Renal cortical epithelial cell (primary cell): ENCODE measurements at places on chromosomes 1 and 21.

DNA sequence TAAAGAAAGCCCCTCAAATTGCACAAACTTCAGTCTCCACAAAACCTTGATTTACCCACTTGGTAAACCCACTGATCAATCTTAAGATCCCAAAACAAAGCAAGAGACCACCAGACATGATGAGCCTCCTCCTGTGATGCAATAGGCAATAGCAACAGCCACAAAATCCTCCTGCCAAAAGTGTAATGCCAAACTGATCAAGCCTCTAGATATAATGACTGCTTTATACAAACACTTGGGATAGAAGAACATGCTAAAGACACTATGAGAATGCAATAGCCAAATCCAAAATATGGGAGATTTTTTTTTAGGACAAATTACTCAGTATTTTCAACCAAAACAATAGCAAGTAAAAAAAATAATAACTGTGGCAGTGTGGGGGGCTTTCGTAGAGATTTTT, 64.9 kb upstream of the PTGFRN start:
- DNase-seq = no peak

DNA sequence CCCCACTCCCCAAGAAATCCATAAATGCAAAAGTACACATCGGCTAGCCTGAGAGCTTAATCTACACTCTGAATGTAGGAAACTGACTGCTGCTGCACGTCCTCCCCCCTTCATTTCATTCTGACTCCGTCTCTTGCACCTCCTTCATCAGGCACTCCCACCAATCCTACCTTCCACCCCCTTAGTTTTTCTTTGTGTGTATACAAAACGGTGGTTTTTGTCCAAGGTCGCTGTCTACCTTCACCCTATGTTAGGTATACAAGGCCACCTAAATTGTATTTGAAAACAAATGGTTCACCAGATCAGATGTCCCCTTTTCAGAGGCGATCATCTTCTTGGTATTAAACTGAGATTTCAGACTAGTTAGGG, 1.9 kb downstream of the WDR26 start:
- DNase-seq = no peak

GRCh38 chr1:81804312-81804711, 3.6 kb downstream of the ADGRL2 start:
- DNase-seq = no peak

GRCh38 chr1:204441558-204441957, 29.9 kb upstream of the PPP1R15B start:
- DNase-seq = no peak

- no peak for DNase-seq
These were observed 8.4 kb upstream of the NBPF11 start for GRCh38 chr1:148160343-148161052.

DNA sequence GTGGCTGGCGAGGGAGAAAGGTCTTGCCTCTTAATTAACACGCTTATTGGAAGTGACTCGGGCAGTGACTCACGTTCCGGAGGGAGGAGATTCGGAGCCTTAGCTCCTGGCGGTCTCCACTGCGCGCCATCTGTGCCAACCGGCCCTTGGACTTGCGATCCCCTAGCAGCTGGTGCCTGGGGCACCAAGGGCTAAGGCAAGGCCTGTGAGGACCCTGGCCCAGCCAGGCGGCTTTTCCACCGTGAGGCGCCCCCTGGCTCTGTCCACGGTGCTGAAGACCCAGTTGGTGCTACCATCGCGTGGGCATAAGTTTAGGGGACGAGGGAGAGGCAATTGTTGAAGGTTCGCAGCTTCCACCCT, 1.3 kb upstream of the SYT6 start:
- peak; percentile 9 for DNase-seq

GRCh38 chr1:25477448-25478034, 46.8 kb downstream of the MACO1 start:
- DNase-seq = peak; percentile 61

DNA sequence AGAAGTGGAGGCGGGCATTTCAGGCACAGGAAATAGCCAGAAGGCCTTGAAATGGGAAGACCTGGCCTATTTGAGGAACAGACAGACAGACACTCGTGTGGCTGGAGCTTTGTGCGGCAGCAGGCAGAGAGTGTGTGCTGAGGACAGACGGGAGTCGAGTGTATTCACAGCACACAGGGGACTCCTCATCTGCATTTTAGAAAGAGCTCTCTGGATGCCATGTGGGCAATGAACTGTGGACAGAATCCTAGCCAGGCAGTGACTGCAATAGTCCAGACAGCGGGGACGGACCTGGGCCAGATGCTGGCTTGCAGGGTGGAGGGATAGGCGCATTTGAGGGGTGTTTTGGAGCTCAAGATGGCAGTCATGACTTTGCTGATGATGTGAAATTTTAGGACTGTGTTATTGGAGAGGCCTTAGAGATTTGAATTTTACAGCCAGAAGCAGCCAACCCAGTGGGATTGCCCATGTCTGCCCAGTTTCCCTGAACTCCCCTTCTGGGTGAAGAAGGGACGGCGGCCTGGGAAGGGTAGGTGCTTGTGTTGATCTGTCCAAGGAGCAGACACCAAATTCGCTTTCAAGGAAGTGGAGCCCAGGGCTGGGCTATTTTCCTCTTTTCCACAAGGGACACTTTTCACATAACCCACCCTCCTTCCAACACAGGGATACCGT, 43.7 kb downstream of the CHAF1B start:
- peak; percentile 90 for DNase-seq

DNA sequence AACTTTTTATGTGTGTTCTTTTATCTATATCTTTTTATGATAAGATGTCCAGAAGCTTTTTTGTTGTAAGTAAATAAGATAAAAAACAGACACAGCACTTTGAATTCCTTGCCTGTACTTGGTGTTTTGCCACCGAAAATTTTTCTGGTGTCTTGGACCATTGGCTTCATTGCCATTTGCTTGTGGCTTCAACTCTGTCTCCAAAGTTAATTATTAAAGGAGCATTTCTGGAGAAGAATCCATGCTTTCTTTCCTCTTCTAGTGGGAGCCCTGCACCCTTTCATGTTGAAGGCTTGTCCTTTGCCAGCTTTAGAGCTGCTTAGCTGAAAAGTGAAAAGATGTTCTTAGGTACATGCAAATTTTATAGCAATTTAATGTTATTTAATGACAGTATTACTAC, 112.2 kb downstream of the DYRK1A start:
- peak; percentile 87 for DNase-seq

GRCh38 chr1:29478151-29478791, 241.9 kb downstream of the PTPRU start:
- DNase-seq = no peak

DNA sequence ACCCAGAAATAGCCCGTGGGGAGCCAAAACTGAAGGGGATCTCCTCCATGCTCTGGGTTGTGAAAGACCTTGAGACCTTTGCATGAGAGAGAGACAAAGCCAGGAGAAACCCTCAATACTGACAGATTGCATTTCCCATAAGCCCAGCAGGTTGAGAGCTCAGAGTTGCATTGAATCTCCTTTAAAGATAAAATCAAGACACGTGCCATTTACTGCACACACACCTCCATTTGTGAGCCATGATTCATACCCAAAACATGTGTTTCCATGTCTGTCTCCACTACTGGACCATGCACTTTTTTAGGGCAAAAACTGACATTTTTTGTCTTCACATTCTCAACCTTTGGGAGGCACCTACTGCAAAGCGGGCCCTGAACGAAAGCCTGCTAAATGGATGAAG, 144.0 kb upstream of the NRIP1 start:
- DNase-seq = peak; percentile 21

DNA sequence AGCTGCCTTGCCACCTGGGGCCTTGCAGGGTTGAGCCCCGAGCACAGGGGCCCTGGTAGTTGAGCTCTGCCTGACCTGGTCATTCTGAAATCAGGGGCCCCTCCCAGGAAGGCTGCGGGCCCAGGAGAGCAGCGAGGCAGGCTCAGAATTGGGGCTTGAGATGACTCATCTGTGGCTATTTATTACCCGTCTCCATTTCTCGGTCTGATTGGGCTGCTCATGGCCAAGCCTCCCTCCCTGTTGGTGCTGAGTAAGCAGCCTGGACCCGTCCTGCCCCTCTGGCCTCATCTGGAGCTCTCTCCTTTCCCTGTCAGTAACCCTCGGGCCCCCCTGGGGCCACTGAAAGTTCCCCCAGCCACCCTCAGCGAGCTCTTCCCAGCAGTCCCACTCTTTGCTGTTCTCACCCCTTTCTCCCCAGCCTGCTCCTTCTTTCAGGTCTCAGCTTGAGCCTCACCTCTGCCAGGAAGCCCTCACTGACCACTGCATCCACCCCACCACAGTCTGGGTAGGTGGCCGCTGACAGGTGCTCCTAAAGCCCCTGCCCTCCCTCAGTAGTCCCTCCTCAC, 11.0 kb upstream of the TNFRSF8 start:
- peak; percentile 86 for DNase-seq

DNA sequence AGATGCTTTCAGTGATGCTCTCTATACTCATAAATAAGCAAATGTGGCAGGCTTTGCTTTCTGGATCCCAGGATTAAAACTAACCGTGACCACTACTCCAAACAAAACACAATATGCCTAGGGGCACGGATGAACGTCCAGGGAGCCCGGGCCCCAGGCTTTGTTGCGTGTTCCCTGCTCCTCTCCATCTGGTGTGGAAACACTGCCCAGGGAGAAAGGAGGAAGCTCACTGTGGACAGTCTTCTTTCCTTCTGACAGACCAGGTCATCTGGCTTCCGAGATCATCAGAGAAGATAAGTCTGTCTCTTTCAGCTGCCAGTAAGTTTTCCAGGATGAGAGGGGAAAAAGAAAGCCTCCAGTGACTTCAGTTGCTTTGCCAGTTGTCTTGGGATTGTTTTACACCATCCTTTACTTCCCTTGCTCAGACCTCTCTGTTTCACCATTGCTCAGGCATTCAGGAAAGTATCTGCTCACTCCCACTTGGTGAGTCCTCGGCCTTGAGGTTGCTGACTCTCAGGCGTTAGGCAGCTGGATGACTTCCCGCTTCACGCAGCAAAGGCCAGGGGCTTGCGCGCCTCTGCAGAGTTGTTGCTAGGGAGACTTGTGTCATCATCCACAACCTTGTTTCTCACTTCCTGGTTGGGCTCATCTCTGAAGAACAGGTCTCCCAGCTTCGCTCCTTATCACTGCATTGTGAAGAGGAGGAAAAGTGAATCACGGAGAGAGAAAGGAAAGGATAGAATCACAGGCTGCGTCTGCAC, 20.6 kb upstream of the PGD start:
- no peak for DNase-seq

- no peak for DNase-seq
These were observed 2.3 kb upstream of the SCYL3 start for GRCh38 chr1:169896013-169896412.

DNA sequence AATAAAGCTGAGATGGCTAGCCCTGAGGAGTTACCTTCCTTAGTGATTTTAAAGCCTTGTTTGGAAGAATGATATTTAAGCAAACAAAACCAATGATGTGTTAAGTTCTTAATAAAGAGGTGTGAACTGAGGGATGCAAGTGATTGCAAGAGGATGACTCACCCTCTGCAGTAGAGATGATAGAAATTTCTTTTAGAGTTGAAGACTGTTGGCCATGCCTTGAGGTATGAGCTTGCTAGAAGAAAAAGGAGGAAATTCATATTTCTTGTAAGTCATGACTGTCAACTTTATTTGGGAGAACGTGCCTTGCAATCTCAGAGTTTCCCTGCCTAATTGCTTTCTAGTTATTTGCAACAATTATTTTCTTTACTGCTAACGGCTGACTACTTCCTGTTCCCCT, 94.7 kb downstream of the PLA2G4A start:
- DNase-seq = peak; percentile 58

DNA sequence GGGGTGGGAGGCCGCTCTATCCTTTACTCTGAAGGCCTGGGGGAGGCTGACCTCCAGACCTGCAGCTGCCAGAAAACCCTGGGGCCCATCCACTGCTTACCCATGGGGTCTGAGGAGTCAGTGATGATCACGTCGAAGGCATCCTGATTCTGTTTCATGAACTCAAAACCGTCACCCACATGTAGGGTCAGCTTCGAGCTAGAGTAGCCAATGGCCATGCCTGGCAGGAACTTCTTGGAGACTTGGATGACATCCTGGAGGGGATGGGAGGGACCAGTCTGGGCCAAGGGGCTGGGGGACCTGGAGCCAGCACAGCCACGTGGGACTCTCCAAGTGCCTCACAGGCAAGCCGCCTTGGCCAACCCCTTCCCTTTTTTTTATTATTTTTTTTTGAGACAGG, 3.3 kb downstream of the SRM start:
- DNase-seq = no peak
